Brain pericyte (primary cell): ENCODE measurements at places on chromosomes 6 and 20.

- no peak for DNase-seq
These were observed 149.3 kb upstream of the CCN2 start for GRCh38 chr6:132100388-132100990.

DNA sequence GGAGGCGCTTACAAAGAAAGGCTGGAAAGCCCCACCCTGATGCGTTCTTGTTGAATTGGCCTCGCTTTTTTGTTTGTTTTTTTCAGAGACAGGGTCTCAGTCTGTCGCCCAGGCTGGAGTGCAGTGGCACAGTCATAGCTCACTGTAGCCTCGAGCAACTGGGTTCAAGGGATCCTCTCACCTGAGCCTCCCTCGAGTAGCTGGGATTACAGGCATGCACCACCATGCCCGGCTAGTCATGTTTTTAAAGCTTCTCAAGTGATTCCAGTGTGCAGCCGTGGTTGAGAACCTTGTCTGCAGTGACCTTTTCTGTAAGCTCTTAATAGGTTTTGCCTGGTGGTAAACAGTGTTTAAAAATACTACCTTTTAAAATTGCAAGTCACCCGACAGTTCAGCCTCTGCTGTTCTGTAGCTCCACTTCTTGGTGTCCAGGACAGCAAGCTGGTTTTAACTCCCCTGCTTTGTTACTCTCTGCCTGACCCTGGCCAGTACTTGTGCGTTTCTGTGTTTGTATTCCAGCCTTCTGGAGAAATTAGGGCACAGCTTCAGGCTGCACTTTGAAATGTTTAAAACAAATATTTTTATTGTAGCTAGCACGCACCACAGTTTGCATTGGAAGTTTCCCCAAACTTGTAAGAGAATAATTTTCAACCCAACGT is 54.4 kb downstream of the KDM1B start:
- peak; percentile 40 for DNase-seq

DNA sequence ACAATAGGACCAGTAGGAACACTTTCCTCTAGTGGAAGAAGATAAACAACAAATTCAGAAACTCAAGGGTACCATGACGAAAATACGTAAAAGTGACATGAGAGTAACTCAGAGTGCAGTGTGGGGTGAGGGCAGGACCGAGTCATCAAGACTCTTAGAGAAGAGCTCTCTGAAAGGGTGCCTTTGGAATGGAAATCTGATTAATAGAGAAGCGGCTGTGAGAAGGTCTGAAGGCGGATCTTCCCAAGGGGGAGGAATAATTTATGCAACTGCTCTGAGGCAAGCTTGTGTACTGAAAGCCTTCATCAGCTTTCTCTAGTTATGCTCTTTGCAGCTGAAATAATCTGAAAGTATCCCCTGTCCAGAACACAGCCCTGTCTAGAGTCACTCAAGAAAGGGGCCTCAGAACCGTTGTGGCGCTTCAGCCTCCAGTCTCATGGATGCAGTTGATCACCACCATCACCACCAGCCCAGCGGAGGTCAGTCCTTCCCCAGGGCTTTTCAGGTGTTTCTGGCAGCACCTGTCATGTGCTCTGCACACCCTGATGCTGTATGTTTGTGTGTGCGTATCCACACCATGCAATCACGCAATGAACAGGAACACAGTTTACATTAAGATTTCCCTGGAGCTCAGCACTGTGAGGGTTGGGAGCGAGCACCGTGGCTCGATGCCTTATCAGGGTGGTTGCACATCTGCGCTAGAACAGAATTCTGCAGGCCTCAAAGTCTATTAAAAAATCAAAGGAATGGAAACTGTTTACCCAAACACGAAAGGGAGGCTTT is 396.5 kb downstream of the SMOC2 start:
- DNase-seq: no peak

DNA sequence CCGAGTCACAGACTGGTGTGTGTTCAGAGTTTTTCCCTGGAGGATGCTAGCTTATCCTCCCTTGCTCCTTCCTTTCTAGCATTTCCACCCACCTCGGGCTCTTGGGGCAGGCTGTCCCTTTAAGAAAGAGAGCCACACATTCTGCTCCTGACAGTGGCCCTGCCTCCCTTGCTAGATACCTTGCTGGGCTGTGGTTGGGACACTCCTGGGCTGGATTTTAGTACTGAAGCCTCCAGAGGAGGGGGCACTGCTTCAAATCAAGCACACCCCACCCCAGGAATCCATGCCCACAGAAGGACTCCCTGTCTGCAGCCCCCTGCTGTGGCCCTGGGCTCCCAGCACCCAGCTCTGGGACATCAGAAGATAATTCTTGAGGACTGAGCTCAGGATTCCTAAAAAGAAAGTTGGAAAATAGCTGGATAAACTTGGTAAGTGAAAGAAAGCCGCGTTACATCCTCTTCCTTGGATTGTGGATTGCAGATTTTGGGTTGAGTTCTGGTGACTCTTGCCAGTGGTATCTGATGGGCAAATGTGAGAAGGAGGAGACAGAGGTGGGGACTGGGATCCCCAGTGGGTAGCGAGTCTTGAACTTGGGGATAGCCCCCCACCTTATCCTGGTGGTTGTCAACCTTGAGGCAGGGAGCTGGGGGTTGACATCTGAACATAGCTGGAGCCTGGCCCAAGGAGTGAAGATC is 29.0 kb downstream of the DAAM2 start:
- DNase-seq: no peak

- DNase-seq: no peak
These were observed 5.1 kb downstream of the HLA-E start for GRCh38 chr6:30494291-30494861.

GRCh38 chr6:30167101-30167500 is 3.8 kb downstream of the TRIM15 start:
- no peak for DNase-seq

GRCh38 chr6:1387876-1388629 is 1.3 kb upstream of the FOXF2 start:
- DNase-seq: no peak

GRCh38 chr6:94446120-94446519 is 1026.8 kb upstream of the EPHA7 start:
- DNase-seq: no peak

DNA sequence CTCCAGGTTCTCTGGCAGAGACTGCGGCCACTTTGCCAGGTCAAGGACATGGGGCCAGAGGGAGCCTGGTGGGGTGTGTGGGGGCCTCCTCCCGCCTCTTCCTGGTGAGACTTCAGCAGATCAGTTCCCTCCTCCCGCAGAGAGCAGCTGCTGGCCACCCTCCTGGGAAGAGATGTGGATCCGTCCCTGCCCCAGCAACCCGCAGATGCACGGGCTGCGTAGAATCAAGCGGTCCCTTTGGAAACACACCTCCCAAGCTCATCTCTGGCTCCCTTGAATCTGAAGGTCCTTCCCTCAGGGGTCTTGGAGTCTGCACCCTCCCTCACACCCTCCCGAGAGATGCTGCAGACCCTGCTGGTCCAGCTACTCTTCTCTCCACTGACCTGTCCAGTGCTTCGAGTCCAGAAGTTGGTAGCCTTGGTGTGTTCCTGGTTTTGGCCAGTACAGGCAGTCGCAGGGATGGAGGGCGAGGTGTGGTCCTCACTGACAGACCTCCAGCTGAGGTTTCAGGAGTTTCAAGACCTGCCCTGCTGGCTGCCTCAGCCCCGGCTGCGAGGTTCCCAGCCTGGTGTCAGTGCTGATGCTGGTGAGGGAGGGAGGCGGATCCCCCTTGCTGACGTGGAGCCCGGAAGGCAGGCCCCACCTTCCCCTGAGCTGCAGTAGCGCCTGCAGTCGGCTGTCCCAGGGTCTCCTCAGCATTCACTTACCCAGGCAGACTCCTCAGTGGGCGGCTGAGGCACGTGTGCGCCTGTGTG is at the start of gene NPBWR2:
NPBWR2 (minus strand) TSS at position 585 of the 755 bp plus-strand sequence. CDS start 734 bp downstream, outside the sequence.
- no peak for DNase-seq

DNA sequence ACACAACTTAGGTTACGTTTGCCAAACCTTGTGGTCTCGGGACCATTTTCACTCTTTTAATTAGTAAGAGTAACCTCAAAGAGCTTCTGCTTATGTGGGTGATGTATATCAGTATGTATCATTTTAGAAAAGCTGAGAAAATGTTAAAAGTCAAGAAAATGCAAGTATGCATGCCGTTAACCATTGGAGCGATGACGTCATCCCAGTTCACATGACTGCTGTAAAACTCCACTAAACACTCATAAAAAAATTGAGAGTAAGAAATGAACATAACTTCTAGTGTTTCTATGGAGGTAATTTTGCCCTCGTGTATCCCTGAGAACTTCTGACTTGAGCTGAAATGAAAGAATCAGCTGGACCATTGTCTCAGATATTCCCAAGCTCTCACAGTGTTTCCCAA is 250.0 kb upstream of the CDH4 start:
- DNase-seq: no peak

- no peak for DNase-seq
These were observed 2.1 kb upstream of the HIVEP2 start for GRCh38 chr6:142946924-142947713.

DNA sequence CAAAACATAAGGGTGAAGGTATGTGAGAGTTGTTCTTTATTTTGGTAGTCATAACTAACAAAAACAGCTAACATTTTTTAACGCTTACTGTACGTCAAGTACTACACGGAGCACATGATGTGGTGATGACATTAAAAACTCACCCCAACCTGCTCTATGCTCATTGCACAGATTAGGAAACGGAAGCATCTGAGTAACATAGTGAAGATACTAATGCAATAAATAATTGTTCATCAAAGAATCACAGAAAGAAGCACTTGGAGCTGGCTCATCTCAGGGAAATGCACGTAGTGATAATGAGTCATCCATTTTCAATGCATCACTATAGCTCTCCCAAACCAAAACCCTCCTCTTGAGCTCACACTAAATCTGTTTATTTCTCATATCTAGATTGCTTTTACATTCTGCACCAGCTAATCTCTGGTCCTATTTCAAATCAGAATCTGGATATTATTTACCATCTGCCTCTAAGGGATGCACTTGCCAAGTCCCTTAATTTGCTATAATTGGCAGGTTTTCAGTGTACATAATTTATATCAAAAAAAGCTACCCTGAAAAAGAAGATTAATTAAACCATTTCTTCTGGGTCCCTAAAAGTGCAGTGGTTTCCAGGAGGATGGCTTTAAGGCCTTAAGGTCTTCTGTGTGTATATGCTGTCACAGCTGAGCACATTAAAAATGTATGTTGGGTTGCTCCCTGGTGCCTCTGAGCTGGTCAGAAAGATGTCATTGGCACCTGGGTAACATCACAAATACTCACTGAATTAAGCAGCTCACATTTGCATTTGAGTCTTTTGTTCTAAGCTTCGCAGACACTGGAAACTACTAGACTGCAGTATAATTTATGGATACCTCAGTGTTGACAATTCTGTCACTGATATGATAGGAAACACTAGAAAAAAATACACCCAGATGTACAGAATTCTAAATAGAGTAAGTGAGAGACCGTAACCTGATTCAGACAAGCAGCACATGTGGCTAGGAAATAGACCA is 677.4 kb upstream of the CITED2 start:
- DNase-seq: no peak

GRCh38 chr6:12232339-12232738 is 57.8 kb upstream of the EDN1 start:
- no peak for DNase-seq

- no peak for DNase-seq
These were observed 4.2 kb downstream of the FOXC1 start for GRCh38 chr6:1613688-1614447.

DNA sequence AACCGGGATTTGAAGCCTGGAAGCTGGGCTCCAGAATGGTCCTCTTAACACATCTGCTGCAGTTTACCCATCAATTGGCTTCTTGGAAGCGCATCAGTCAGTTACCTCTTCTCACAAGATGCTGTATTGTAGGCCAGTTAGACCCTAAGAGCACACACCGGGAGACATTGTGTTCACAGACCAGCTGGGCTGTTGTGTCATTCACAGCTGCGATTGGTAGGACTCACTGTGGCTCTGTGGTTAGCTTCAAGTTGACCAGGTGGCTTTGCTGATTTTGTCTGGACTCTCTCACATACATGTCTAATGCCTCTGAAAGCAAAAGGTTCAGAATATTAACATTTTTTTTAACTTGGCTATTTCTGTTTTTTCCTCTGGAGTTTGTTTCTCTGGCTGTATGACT is 64.8 kb downstream of the SNX9 start:
- no peak for DNase-seq

DNA sequence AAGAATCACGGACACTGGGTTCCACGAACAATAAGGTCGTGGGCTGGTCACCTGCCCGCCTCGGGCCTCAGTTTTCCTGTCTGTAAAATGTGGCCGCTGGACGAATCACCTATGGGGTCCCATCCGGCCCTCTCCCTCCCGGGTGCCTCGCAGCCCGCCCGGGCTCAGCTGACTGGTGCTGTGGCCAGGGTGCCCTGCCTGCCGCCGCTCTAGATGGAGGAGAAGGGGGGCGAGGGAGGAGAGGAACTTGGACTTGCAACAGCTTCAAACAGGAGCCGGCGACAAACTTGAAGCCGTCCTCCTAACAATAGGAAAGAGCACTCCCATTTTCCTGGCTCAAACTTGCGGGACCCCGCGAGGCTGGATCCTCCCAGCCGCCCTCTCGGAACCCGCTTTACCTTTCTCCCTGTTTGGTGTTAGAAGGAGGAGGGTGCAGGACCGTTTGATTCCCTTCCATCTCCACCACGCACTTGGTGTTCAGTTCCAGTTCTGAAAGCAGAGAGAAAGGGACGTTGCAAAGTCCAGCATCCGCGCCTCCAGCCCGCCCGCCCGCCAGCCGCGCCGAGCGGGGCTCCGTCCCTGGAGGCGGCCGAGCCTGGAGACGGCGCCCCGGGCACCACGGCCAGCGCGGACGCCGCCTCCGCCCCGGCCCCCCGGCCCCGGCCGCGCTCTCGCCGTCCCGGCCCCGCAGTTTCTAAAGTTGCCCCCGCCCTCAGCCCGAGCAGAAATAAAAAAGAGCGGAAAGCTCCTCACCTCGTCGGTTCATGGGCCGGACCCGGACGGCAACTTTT is 584 bp downstream of the KIF13A start:
- no peak for DNase-seq

- DNase-seq: no peak
These were observed 14.1 kb upstream of the PPARD start for GRCh38 chr6:35328108-35328723.

GRCh38 chr20:40714109-40714508 is 25.1 kb upstream of the MAFB start:
- no peak for DNase-seq

DNA sequence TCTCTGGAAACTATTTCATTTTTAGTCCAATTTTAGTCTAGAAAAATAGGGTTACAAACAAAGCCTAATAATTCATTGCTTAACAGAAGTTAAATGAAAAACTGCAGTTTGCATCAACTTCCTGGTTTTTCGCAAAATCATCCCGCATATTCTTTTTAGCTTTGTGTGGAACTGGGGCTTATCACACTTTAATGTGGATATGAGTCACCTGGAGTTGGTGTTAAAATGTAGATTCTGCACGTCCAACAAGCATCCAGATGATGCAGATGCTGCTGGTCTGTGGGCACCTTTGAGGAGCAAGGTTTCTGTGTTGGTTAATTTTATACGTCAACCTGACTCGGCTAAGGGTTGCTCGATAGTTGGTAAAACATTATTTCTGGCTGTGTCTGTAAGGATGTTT is 126.1 kb downstream of the PLCB4 start:
- no peak for DNase-seq

GRCh38 chr6:9810286-9810685 is 604.6 kb downstream of the TFAP2A start:
- no peak for DNase-seq
